Left lung (tissue), 14 donors: ENCODE measurements at places on chromosomes 3 and 15.

DNA sequence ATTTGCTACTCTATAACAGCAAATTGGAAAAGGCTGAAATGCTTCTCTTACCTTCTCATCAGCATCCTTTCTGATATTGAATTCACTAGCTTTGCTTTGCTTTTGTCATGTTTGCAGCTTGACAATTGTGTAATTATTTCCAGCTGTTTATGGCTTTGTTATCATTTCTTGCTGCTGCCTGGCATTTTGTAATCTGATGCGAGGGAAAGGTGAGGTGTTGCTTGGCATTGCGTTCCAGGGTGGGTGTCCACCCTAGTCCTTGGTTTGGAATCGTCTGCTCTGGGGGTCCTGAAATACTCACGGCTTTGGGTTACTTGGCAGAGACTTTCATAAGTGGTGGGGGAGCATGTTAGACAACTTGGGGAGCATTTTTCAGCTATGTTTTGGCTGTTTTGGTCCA is 2.9 kb downstream of the CACNA2D3 start:
- no peak for DNase-seq

DNA sequence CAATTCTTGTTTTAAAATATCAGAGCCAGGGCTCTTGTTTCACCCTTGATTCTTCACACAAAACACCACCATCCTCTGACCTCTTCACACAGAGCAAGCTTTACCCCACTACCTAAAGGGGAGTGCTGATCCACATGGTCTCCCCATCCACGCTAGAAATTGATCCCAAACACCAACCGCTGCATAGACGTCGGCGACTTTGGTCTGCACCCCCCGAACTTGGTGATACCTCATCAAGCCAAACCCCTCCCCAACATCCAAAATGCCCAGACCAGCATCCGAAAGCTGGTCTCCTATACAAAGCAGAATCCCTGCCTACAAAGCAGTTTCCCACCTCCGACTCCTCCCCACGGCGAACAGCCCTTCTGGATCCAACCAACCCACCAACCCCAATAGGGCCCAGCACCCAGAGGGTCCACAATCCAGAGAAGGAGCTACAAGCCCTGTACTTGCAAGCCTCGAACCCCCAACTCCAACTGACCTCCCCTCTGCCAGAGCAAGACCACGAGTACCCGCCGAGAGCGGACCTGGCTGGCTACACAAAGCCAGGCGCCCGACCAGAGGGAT is 25.8 kb upstream of the MTHFS start:
- no peak for DNase-seq

- DNase-seq = no peak
Measured at GRCh38 chr15:33649217-33649933, 318.9 kb upstream of the CHRM5 start.

DNA sequence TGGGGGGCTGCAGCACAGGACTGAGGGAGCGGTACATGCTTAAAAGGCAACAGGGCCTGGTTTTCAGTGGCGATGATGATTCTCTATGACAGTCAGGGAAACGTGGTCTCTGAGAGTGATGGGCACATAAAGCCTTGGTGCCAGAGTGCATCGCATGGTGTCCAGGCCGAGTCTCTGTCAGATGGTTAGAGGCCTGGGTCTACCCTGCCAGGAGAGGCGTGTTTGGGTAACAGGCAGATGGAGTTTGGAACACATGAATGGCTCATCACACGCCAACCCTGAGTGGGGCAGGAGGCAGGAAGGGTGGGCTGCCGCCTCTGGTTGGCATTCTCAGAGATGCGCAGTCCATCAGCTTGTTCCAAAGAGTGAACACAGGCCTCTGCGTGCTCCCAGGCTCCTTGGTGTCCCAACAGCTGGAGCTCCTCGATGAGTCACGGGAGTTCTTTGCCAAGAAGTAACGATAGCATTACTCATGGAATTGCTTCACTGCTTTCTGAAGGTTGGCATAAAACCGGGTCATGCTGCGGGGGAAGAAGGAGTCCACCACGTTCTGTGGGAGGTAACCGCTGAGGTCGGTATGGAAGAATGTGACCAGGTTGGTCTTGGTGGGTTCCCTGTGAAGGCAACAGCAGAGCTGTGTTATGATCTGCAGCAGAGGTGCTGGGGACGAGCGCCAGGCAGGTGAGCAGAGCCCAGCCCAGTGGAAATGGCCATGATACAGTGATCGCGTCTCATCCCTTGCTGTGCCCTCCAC is 11.0 kb downstream of the STARD5 start:
- DNase-seq = peak; percentile 61

DNA sequence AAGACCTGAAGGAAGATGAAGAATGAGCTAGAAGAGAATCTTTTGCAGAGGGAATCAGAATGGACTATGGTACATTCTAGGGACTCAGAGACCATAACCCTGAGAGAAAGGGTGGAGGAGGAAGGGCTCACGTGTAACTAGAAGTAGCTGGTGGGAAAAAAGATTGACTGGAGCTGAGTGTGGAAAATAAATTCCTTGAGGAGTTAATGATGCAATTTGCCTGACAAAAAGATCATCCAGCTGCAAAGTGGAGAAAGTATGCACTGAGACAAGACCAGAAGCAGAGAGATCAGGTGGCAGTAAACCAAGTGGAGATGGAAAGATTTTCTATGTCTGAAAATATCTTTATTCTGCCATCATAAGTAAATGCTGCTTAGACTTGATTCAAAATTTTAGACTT is 52.9 kb upstream of the TBL1XR1 start:
- DNase-seq = no peak

GRCh38 chr3:118245312-118245711 is 789.3 kb downstream of the IGSF11 start:
- DNase-seq = no peak

- no peak for DNase-seq
Measured at GRCh38 chr15:52171807-52172206, 19.4 kb downstream of the GNB5 start.

GRCh38 chr3:42800251-42800650 is 4.0 kb downstream of the HIGD1A start:
- no peak for DNase-seq

GRCh38 chr15:91049378-91050127 is 27.2 kb upstream of the VPS33B start:
- peak; percentile 56 for DNase-seq

DNA sequence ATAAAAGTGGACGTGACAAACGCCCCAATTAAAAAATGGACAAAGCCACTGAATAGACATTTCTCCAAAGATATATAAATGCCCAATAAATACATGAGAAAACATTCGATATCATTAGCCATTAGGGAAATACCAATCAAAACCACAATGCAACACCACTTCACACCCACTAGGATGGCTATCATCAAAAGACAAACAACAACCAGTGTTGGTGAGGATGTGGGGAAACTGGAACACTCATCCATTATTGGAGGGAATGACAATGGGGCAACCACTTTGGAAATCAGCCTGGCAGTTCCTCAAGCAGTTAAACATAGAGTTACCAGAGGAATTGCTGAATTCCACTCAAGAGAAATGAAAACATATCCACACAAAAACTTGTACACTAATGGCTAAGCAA is 32.4 kb upstream of the FGD5 start:
- DNase-seq = no peak

DNA sequence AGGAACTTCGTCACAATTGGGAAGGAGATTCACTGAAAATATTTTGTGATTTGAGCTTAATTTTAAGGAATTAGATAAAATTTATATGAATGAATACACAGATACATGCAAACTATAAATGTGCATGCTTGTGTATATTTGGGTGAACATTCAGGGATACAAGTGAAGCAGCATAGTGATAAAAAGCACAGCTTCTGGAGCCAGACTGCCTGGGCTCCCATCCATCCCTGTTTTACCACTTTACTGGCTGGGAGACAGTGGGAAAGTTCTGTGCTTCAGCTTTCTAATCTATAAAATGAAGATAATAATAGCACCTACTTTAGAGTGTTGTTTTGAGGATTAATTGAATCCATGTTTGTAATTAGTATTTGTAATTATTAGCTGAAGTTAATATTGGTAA is 8.1 kb upstream of the EPHA6 start:
- no peak for DNase-seq

GRCh38 chr15:58267051-58267450 is 128.9 kb downstream of the AQP9 start:
- no peak for DNase-seq

- DNase-seq = no peak
Measured at GRCh38 chr3:5560199-5560598, 372.7 kb downstream of the EDEM1 start.

- no peak for DNase-seq
Measured at GRCh38 chr3:73716418-73716817, 91.7 kb upstream of the PDZRN3 start.

- DNase-seq = peak; percentile 7
Measured at GRCh38 chr3:175222356-175222755, 363.2 kb downstream of the NAALADL2 start.

DNA sequence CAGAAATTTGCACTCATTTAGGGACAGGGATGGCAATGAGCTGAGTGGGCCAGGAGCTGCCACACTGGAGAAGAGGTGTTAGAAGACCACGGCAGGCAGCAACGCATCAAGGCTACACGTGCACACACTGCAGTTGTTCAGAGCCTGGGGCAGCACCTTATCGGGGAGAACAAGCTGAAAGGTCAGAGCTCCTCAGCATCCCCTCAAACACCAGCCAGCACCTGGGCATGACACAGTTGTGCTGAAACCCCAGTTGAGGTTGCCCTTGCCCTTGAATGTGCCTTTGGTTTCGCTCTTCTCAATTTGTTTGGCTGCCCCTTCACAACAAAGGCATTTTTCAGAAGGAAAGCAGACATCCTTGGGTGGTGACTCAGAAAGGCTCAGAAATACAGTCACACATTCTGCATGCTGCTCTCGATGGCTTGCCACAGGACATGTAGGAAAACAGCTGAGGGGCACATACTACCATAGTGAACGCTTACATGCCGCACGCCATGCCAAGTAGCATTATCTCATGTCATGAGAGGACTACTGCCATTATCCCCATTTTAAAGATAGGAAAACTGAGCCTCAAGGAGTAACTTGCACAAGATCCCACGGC is 57.6 kb downstream of the ST8SIA2 start:
- no peak for DNase-seq

- no peak for DNase-seq
Measured at GRCh38 chr3:71721651-71722157, 3.5 kb downstream of the EIF4E3 start.

- peak; percentile 54 for DNase-seq
Measured at GRCh38 chr15:74620636-74621545, 5.3 kb downstream of the CLK3 start.

DNA sequence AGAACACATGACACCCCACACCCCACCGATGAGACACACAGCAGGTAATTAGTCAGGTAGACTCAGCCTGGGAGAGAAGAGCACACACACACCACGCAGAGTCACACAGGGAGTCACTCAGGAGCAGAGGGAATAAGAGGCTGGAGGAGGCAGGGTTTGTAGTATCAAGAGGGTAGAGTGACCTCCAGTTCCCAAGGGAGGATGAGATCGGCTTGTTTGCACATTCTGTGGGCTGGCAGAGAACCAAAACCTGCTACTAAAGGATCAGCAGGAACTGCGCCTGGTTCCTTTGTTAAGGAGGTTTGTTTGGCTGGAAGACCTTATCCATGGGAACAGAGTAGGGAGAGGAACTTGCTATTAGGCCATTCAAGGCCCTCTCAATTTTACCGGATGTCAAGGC is 281.4 kb upstream of the SLCO3A1 start:
- DNase-seq = peak; percentile 40

- DNase-seq = no peak
Measured at GRCh38 chr3:72756900-72757299, 91.3 kb downstream of the SHQ1 start.

DNA sequence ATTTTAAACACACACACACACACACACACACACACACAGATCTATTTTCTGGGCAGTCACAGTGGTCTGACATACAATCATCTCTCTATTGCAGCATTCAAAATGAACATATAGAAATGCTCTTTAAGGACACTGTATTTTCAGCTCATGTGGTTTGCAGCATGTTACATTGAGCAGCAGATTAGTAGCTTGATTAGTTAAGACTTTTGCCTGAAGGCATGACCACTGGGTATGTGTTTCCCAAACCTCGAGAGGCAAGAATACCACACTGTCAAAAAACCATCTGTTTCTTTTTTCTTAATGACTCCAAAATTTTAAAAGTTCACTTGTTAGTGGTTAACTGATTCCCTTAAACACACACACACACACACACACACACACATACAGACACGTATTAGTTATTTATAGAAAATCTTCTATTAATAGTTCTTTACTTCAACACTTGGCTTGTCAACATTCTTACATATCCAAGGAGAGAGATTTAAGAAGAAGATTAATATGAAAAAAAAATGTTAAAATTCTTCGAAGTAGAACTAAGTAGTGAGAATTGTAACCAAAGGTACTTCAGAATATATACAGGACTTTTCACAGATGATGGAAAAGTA is 518.2 kb downstream of the CADM2 start:
- no peak for DNase-seq

DNA sequence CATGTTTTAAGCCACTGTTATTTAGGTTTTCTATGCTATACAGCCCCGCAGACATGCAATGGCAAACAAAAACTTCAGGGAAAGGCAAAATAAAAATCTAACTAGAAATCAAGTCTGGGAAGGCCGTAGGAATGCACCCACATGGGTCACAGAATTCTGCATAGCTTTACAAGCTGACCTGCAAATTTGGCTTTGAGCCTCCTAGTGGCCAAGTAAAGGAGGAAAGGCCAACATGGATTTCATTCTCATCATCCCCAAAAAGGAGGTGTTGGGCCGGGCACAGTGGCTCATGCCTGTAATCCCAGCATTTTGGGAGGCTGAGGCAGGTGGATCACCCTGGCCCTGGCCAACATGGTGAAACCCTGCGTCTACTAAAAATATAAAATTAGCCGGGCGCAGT is 124.3 kb downstream of the FBLN2 start:
- no peak for DNase-seq

- peak; percentile 53 for DNase-seq
Measured at GRCh38 chr15:80615783-80616391, 79.2 kb upstream of the ABHD17C start.

GRCh38 chr3:16534640-16535262 is 21.3 kb upstream of the RFTN1 start:
- no peak for DNase-seq

DNA sequence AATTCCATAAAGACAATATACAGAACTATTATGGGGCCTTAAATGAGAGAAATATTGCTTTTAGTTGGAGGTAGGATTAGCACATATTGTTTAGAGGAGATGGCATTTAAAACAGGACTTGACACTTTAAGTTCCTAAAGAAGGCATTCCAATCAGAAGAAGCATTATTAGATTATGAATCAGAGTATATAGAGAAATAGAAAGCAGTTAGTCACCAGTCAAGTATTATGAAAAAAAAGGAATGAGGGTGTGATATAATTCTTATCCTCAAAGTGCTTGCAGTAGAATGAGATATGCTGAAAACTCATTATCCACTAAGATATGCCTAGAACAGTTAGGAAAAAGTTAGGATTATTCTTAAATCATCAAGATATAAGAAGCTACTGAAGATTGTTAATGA is 456.2 kb downstream of the ZNF385D start:
- no peak for DNase-seq
